ENCODE measurements at places on chromosomes 6 and 20.

DNA sequence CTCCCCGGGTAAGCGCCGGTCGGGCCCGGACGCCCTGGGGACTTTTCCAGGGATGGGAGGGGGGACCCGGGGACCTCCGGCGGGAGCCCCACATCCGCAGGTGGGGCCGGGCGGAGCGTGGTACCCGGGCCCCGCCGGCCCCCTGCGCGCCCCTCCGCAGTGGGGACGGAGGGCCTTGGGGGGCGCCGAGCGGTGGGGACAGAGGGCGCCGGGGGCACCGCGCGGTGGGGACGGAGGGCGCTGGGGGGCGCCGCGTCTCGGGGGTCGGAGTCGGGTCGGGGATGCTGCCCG, 270 bp downstream of the PLEKHG1 start:
- peak; percentile 31 for DNase-seq

DNA sequence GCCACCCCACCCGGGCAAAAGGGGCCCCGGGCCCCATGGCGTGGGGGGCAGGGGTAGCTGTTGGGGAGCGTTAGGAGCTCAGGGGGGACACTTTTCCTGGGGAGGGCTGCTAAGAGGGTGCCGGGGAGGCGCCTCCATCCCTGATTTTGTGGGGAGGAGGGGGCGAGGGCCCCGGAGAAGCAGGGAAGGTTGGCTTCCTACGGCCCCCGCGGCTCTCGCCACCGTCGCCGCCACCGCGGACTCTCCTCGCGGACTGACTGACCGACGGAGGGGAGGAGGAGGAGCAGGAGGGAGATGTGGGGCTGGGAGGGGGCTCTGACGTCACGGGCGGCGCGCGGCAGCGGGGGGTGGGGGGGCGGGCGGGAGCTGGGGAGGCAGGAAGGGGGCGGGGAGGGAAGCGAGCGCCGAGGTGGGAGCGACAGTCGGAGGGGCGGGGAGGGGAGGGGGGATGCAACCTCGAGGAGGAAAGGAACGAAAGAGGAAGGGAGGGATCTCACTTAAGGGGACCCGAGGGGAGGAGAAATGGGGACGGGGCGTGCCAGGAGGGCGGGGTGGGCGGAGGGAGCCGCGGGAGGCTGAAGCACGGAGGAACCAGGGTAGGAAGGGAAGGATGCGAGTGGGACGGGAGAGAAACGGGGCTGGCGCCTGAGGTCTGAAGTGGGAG, 5.1 kb downstream of the GABBR1 start:
- DNase-seq = peak; percentile 86

DNA sequence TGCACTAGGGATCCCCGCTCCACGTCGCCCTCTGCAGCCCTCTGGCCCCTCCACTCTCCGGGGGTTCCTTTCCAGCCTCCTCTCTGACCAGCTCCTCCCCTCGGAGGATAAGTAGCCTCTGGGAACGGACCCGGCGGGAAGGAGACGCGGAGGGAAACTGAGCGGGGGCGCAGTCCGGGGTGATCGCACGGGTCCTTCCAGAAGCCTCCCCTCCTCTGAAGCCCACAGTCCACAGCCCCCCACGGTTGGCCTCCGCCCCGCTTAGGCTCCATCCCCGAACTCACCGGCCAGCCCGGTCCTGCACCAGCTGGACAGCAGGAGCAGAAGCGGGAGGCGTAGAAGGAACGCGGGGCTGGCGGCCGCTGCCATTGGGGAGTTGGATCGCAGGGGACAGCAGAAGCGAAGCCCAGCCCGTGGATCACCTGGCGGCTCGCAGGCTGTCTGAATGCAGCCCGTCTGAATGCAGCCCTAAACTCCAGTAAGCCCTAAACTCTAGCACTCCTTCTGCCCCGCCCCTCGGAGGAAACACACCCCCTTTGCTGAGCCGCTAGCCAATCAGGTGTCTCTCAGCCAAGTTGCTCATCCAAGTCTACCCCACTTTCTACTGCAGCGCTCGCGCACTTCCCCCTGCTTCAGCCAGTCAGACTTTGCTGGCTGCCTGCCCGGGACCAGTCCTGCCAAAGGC, at the start of gene RAET1G:
Gene RAET1G (minus strand): TSS at position 480 of the 685 bp plus-strand sequence. CDS start 111 bp downstream, at position 369.
- DNase-seq = peak; percentile 82

DNA sequence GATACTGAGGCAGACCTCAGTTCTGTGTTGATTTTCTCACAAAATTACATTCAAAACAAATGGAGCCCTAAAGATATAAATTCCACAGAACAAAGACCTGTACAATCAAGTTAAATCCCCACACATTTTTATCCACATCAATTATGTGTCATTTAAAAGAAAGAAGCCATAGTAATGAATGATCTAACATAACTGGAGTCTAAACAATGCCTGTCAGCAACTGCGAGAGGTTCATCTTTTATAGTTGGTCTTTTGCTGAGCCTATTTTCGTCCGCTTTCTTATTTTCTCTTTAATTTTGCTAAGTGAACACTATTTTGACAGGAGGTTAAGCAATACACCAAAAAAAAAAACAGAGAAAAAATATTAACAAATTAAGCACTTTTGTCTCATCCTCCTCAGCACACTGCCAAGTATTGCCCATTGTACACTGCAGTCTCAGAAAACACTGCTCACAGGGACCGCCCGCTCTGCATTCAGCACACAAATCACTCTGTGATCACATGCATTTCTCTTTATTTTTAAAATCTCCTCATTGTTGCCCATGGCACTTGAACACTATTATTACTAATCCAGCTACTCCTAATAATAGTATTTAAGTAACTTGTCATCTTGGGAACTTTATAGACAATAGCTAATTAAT, 140.8 kb downstream of the BTBD9 start:
- DNase-seq = no peak

- DNase-seq = peak; percentile 30
Measured at GRCh38 chr20:13261460-13262301, 40.6 kb downstream of the ISM1 start.

DNA sequence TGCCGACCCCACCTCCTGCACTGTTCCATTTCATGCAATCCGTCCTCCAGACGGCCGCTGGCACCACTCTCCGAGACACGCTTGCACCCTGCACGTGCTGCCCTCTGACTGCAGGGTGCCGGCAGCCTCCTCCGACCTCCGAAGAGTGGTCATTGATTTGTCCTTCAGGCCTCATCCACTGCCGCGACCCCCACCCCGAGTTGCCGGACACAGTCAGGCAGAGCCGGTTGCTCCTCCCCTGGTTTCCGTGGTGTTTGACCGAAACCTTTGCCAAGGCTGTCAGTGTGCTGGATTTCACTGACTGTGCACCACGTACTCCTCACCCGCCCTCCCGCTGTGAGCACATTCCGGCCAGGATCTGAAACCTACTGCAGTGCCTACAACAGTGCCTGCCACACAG, 156.4 kb upstream of the PDE10A start:
- no peak for DNase-seq

DNA sequence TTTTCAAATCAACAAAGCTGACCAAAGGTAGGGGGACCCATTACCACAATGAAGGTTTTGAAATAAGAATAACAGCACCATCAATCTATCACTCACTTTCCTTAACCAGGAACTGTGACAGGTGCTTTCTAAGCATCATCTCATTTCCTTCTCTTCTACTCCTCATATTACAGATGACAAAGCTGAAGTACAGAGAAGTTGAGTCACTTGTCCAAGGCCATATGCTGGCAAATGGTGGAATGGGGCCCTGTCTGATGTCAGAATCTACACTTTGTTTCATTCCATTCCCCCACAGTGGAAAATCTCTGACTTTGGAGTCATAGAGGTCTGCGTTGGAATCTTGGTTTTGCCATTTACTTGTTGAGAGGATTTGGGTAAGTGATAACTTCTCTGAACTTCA, 222.5 kb upstream of the LRFN2 start:
- DNase-seq = no peak

- peak; percentile 72 for DNase-seq
Measured at GRCh38 chr20:59087829-59088433, 45.3 kb upstream of the PRELID3B start.

- no peak for DNase-seq
Measured at GRCh38 chr6:32192608-32193039, at the start of gene GPSM3. TSS of gene GPSM3 (minus strand) at chr6:32192643. CDS start at chr6:32192513, 130 bp downstream.

- no peak for DNase-seq
Measured at GRCh38 chr20:20668639-20669038, 43.8 kb downstream of the RALGAPA2 start.

GRCh38 chr6:151374036-151374683, 17.2 kb downstream of the ZBTB2 start:
- no peak for DNase-seq

- no peak for DNase-seq
Measured at GRCh38 chr6:126628125-126628524, 288.2 kb downstream of the CENPW start.

- peak; percentile 8 for DNase-seq
Measured at GRCh38 chr6:143279385-143279784, 171.1 kb downstream of the ADAT2 start.

DNA sequence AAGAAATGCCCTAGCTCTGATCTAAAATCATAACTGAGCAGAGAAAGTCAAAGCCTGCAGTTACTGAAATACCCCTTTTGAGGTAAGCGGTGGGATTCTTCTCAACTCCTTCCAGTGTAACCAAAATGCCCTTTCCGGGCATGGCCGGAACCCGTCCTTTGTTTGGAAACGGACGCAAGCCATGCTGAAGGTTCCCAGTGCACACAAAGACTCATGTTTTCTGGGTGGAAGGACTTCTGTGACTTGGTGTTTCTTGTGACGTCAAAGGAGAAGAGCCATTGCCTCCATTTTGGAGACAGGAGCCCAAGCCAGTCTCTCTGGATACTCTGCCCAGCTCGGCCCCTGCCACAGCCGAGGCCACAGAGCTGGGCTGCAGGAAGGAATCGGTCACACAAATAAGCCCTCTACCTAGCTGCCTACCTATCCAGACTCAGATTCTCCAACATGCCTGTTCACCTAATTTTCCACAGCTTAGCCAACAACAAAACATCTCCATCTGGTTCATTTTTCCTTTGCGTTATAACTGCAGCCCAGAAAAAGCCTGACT, 182.8 kb downstream of the TBXT start:
- no peak for DNase-seq

- peak; percentile 38 for DNase-seq
Measured at GRCh38 chr6:30169658-30170614, 6.6 kb downstream of the TRIM15 start.
